NCI-H2029 (cell line): ENCODE measurements at places on chromosomes 13 and 19.

DNA sequence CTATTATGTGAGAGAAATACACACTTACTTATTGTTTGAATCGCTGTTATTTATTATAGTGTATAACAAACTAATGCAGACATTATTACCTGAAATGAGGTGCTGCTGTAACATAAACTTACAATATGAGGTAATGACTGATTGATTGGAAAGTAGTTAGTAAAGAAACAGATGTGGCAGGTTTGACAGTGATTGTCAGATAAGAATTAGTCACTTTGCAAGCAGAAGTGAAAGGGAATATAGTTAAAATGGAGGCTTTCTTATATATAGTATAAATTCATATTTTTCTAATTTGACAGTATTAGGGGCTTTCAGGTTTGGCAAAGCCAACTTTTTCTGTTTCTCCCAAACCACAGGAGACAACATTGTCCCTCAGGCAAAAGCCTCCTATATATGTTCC, 20.6 kb downstream of the MIR17HG start:
- DNase-seq = no peak

GRCh38 chr13:41905600-41906254, 55.2 kb downstream of the VWA8 start:
- no peak for DNase-seq

- DNase-seq = no peak
Observed at GRCh38 chr13:41775251-41775650, 185.7 kb downstream of the VWA8 start.

DNA sequence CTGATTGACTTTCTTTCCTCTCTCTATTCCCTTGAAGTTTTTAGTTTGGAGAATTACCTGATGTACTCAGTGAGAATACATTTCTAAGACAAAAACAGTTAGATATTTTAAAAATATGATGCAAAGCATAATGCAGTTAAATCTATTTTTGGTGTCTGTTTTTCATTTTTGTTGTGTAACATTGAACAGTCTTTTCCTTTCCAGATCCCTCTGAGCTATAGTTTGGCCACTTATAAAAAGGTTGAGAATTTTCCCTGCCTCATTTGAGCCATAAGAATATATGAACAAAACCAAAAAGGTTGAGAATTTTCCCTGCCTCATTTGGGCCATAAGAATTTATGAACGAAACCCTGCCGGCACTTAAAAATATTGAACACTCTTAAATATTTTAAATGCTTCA, 57.0 kb upstream of the IPO5 start:
- no peak for DNase-seq

GRCh38 chr13:76684336-76684735, 201.9 kb downstream of the KCTD12 start:
- no peak for DNase-seq

- DNase-seq = no peak
Observed at GRCh38 chr19:2221250-2221831, 14.8 kb downstream of the PLEKHJ1 start.
